T-helper 22 cell (primary cell): ENCODE measurements at places on chromosomes 6 and 20.

DNA sequence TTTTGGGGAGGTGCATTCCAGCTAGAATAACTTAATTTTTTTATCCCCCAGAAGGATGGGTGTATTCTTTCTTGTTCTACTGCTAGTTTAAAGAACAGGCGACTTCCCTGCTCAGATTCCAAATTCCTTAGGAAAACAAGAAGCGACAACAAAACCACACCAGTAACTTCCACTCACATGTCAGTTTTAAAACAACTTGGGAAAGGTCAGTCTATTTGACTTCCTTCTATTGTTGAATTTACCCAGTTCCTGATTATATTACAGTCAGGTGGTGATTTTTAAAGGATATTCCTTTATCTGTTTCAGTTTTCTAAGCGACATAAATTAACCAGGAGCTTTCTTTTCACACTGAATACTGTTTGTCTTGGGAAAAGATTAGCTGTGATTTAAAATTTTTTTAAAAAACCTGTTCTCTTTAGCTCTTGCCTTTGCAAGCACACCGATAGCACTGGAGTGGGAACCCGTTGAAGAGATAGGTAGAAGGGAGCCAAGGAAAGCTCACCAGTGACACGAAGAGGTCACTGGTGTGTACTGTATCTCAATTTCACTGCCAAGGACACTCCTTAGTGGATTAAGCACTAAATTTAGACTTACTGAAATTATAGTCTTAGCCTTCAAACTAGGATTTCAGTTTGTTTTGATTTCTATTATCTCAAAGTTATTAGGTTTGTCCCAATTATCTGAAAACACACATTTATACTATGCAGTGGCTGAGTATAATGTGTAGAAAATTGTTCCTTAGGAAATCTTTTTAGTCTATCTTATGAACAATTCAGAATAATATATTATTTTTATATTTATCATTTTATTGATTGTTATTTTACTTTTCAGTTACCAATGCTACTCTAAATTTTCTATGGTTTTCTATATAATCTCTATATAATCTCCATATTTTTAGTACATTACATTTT is 22.3 kb downstream of the MARCKS start:
- DNase-seq: no peak

DNA sequence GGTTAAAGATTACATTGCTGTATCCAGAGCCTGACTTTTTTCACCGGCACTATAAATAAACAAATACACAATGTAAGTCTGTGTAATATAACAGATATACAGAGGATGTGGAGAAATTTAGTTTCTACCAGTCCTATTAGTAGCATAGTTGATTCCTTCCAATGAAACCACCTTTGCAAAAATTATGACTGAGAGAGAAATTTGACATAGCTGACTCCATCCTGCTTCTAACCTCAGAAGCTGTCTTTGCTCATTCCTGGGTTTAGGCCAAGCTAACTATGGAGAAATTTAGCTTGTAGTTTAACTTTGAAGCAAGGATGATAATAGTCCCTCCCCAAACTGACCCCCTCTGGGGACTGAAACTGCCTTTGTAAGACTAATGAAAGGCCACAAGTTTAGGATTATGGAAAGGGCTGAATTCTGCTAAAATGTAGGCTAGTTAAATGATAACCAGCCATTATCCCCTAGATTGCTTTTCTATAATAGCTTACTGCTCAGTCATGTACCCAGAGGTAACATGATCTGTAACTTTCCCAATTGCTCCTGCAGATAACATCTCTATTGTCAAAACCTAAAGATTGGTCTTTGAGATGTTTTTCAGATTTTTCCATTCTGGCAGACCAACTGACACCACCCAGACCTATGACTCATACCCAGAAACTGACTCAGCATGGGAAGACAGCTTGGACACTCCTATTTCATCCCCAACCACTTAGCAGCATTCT is 172.8 kb upstream of the ARG1 start:
- DNase-seq: no peak

DNA sequence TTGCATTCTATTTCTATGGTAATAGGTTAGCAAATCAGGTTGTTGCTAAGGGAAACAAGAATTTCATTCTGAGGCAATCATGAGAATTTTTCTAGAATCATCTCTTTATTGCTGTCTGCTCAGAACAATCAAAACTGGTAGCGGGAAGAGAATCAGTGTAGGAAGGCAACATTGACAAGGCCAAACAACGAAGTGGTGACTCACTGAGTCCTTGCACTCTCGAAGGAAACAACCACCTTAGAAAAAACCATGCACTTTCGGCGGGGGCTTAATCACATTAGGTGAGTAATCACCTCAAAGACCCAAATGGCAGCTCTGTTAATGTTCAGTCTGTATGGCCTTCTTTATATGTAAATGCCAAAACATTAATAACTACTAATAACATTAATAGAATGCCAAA is 78.8 kb upstream of the MAP7 start:
- no peak for DNase-seq

GRCh38 chr6:93823489-93823888 is 404.1 kb upstream of the EPHA7 start:
- DNase-seq: no peak

GRCh38 chr6:107409942-107410341 is 49.4 kb downstream of the PDSS2 start:
- DNase-seq: no peak

GRCh38 chr20:62320581-62321354 is 18.0 kb downstream of the ADRM1 start:
- DNase-seq: no peak

DNA sequence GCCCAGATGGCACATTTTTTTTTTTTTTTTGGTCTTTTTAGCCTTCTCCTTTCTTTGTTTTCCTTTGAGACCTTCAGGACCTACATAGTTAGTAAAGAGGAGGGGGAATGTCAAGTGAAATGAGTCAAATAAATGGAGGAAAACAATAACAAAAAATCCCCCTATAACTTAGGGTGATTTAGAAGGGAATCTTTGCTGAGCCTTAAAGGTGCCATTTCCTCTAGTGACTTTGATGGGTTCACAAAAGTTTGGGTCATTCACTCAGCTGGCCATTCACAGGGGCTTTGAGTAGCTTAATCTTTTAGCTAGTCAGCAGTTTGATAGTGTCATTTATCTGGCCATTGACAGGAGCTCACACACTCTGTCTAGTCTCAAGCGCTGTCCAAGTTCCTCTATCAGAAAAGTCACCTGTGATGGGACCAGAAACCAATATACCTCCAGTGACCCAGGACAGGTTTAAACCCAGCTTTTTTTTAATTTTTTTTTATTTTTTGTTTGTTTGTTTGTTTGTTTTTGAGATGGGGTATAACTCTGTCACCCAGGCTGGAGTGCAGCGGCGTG is 275.1 kb upstream of the PRDM1 start:
- no peak for DNase-seq

GRCh38 chr20:3452690-3453089 is 18.1 kb upstream of the ATRN start:
- DNase-seq: no peak

- no peak for DNase-seq
Observed at GRCh38 chr20:50399917-50400704, 110.1 kb upstream of the PTPN1 start.

GRCh38 chr6:868201-868600 is 175.3 kb upstream of the EXOC2 start:
- DNase-seq: no peak

DNA sequence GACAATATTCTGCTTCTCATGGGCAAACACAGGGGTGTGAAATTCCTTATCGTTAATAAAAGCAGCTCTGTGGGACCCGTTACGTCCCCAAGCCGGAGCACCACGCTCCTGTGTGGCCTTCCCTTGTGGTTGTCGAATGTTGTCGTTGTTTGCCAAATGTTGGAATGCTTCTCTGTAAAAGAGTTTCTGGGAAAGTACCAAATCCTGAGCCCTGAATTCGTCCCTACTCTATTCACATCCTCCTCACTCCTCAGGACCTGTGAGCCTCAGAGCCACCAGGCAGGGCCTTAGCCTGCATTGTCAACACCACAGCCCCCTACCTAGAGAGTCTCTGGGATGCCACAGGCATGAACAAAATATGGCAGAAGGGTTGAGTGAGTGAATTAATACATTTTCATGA is 64.0 kb downstream of the THBS2 start:
- no peak for DNase-seq

DNA sequence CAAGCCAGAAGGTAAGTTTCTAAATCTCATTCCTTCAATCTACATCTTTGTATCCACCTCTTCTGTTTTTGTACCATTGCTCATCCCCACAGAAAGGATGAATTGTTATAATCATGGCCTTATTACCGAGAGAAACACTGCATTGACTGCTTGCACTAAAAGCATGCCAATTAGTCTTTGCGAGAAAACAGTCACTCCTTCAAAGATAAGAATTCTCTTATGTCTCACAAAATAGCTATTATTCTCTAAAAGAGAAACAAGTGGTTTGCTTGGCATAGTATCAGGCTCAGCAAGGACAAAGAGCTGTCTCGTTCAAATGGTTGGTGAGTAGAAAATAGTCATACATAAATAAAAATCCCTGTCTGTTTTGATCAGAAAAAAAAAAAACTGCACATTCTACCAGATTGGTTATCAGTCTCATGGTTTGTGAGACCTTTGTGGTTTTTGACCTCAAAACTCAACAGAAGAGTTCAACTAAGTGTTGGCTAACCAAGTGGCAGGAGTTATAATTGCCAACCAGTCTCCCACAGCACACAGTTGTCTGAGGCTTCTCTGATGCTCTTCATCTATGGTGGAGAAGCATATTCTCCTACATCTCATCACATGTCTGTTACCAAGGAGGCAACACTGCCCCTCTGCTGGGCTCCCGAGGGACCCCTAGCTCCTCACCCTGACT is 35.1 kb upstream of the ARMH2 start:
- DNase-seq: no peak

GRCh38 chr20:46408281-46408731 is 1.9 kb upstream of the ELMO2 start:
- no peak for DNase-seq

GRCh38 chr6:110629153-110629552 is 152.7 kb upstream of the SLC22A16 start:
- no peak for DNase-seq

- no peak for DNase-seq
Observed at GRCh38 chr20:11156922-11157321, 483.1 kb upstream of the JAG1 start.

DNA sequence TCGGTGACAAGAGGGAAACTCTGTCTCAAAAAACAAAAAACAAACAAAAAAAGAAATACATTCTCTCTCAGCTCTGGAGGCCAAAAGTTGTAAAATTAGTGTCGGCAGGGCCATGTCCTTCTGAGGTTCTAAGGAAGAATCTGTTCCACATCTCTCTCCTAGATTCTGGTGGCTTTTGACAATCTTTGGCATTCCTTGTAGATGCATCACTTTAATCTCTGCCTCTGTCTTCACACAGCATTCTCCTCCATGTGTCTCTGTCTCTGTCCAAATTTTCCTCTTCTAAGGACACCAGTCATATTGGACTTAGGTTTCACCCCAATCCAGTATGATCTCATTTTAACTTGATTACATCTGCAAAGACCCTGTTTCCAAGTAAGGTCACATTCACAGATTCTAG is 9.1 kb downstream of the PPP2R5D start:
- DNase-seq: no peak

DNA sequence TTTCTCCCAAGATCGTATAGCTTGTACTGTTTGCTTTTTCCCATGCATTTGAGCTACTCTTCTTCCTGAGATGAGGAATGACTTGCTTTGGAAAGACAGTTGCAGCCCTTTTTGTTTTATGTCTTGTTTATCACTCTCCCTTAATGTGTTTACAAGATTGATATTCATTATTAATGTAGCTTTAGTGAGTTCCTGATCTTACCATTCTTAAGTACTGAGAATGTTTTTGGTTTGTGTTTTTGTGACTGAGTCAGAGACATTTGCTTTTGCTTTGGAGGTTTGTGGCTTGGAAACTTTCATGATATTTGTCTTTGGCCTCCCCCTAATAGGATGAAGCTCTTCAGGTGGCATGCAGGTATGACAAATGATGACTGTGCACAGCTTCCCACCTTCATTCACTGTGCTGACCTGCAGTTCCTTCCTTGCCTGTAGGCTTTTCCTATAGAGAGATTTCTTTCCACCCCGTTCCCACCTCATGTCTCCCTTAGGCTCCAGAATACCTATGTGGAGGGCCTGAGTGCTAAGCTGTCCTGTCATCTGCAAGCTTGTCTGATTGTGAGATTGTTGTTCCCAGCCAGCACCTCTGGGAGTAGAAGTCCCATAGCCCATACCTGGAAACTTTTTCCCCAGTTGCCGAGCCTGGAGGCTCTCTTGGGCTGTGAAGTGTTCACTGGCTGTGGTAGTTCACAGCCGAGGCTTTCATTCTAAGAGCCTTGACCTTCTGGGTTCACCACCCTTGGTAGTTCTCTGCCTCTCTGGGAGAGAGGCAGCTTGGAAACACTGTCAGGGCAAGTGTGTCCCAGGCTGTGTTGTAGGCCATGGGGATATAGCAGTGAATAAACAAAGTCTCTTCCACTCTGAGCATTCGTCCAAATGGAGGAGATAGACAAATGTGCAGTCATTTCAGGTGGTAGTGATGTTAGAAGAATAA is 27.1 kb downstream of the CDS2 start:
- DNase-seq: no peak

- DNase-seq: no peak
Observed at GRCh38 chr20:37882961-37883712, 19.8 kb upstream of the VSTM2L start.

DNA sequence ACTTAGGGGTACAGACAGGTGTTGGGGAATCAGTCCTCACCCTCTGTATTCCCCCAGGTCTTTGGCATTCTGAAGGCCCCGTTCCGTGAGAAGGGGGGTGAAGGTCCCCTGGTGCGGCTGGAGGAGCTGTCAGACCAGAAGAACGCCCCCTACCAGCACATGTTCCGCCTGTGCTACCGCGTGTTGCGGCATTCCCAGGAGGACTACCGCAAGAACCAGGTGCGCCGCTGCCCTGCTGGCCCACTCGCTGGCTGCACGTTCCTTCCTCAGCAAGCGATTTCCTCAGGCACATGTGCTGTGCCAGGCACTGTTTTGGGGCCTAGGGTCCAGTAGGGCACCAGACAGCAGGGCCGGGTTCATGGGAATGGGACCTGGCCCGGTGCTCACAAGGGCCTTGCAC is 44.4 kb downstream of the UQCC2 start:
- DNase-seq: no peak

DNA sequence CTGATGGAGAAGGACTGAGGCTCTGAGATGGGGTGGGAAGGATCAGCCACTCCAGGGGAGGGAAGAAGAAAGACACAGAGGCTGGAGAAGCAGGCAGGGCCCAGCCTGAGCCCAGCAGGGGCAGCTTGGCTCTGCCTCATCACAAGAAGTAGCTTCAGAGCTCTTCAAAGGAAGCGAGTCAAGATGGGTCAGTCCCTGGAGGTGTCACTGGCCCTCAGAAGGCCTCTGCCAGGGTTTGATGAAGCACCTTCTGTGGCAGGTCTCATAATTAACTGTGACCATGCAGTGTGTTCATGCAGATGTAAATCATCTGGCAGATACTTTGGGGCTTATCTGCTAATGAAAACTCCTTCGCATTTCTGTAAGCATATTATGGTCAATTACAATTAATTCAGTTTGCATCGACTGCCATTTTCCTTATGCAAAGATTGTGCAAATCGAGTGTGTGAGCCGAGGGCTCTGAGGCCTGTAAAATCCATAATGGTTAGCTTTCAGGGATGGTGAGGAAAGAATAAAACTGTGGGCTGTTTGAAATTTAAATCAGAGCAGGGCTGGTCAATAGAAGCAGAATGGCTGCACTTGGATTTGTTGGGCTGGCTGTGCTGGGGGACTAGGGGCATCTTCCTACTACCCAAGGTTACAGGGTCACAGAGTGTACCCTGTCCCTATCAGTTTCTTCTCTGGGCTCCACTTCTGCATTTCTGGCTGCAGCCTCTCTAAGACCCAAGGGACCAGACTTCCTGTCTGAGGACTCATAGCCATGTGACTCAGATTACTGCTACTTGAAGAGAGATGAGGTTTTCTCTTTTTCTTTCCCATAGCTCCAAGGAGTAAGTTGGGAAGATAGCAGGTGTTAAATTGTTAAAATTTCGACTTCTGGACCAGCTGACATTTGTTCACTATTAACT is 376.6 kb downstream of the DHX35 start:
- no peak for DNase-seq
